Activated CD4-positive, CD25-positive, alpha-beta regulatory T cell (primary cell): ENCODE measurements at places on chromosomes 5 and 9.

DNA sequence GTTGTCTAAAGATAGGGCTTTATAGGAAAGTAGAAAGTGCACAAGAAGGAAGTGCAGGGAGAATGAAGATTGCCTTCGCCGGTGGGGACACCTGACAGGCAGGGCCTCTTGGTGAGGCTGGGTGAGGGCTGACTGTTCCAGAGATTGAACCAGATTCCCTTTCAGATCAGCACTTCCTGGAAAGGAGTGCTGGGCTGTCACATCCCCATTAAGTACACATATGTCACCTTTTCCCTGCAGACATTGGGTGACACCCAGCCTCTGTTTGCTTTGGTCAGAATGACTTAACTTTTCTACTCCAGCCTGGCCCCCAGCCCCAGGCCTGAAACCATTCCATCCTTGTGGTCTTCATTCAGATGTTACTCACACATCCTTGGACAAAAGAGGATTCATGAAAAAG is 7.4 kb upstream of the SHROOM1 start:
- DNase-seq, result no peak

DNA sequence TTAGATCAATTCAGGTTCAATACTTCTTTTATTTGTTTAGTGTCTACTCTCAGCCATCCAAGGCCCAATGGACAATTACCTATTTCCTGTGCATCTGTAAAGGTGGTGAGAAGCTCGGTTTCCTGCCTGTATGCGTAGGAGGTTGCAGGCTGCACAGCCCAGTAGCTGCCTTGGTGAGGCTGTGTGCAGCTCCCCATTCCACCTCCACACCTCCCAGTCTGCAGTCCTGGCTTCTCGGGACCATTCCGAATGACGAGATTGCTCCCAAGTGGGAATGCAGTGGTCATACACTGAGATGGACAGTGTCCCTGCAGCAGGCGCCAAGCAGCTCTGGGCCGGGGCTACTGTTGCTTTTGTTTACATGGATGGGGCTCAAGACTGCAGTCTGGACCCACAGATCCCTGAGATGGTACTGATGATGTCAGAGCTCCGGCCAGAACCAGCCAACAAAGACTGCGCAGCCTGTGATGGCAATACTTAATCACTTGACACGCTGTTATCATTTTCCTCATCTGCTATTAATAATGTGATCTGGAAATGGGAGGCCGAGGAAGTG is 206.1 kb upstream of the IRX1 start:
- no peak for DNase-seq

GRCh38 chr9:17761984-17762676 is 183.3 kb downstream of the SH3GL2 start:
- DNase-seq, result no peak

DNA sequence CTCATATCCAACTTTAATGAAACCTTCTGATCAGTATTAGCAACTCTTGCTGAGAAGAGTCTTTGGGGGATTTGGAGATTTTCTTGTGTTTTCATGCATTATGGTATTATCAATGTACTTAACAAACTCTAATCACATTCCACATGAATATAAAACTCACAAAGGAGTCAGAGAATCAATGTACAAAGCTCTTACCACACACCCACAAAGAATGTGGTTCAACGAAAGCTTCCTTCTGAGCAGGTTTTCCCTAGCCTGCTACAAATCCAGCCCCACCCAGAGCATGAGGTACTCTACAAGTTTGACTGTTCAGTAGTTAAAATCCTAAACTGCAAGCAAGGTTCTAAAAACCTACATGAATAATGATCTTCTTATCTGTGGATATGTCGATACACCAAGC is 210.1 kb downstream of the TARS1 start:
- DNase-seq, result no peak

DNA sequence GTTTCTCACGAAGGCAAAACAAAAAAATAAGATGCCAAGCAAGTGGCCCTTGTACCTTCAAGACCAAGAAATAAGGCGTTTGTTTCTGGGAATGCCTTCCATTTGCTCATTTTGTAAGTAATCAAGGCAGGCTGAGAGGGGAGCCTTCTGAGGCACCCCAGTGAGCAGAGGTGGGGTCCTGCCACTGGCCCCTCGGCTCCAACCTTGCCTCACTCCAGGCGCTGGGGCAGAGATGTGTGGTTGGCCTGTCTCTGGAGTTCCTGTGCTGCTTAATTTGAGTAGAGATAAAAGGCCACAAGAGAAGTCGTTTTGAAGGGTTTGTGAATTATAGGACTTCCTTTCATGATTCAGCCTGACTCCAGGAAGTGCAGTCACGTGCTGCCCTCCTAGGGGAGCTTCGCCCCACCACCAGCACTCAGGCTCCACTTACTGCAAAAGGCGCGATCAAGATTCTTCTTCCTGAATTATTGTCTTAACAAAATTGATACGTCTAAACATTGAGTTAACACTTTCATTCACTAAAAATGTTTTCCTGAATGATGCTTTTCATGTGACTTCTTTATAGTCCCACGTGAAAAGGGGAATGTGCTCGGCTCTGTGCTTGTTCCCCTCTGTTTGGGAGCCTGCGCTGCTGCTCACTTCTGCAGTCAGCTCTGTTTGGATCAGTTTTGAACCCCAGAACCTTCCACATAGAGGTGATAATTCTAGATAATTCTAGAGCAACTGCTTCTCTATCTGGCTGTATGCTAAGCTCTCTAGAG is 13.7 kb downstream of the SYK start:
- DNase-seq, result no peak

DNA sequence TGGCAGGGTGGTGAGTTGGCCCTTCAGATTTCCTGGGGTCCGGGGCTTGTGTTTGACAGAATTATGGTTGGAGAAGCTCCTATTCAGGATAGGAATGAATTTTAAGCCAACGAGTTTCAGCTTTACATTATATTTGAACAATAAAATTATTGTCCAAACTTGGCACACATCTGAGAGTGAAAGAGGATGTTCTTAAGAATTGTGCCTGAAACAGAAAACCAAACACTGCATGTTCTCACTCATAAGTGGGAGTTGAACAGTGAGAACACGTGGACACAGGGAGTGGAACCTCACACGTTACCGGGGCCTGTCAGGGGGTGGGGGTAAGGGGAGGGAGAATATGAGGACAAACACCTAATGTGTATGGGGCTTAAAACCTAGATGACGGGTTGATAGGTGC is 111.8 kb upstream of the ACTBL2 start:
- DNase-seq, result no peak

- no peak for DNase-seq
These were observed 313.0 kb upstream of the ZNF608 start for GRCh38 chr5:125059255-125060002.

DNA sequence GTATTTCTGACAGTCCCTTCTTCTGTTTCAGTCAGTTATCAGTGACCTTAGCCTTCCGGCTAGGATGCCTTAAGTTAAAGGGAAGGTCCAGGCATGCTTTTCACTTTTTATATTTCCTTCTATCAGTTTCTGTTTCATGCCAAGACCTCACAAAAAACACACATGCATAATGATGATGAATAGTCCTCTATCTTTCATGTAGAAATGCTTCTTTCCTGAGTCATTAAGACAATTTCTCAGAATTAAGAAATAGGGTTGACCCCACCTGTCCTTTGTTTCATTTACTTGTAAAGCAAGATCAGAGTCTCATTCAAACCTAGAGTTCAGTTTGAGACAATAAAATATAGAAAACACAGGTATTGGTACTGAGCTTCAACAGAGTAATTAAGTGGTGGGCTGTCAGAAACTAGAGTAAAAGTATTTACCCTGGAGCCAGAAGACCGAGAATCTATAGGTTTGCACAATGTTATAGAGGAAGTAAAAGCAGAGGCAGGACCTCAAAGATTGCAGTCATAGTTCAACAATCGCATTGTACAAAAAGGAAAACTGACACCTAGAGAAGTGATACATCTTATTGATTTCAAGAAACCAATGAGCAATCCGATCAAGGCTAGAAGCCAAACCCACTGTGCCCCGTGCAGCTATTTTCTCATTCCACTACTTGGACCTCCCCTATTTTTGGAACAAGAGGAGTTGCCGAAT is 118.7 kb upstream of the PUM3 start:
- DNase-seq, result no peak

DNA sequence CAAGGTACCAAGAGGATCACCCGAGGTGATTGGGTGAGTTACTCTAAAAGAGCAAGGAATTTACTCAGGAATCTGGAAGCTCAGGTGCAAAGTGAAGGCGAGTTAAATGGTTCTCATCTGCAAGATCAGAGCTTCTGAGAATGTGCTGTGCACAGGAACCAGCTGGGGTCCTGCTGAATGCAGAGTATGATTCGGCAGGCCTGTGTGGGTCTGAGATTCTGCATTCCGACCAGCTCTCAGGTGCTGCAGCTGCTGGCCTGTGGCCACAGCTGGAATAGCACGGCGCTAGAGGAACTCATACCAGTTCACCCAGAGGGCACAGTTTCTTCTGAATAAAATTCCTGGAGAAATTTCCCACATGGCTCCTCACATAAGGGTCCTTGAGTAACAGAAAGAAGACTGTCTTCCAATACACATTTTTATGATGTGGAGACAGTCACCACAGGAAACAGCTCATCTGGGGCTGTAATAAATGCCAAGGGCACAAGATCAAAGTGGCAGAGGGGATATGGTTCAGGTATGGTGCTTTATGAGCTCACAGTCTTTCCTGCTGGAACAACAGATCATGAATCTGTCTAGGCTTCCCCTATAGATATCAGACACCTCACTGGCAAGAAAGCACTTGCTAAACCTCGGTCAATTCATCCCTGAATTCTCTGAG is 83.9 kb downstream of the PTPN3 start:
- DNase-seq, result no peak

DNA sequence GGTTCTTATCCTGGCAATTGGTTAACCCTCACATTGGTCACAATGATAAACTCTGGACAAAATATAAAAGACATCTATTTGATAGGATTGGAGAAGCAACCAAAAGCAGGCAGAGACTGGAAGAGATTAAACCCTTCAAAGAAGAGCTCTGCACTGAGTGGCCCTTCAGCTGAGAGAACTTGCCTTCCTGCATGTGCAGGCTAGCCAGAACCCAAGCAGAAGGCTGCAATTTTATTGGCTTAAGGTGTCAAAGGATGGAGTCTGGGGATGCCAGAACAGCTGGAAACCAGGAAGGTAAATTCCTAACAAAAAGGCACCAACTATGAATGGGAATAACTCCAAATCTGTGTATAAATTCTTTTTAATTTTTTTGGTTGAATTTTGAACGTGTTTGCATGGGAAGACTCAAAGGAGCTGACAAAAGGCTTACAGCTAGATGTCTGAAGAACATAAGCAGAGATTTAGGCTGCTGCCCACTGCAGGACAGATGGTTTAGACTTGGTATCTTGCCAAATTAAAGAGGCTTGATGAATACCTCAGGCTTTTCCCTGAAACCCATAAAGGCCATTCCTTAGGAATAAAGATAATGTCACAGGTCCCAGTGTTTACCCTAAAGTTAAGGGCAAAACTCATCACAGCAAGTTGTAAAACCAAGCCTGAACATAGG is 66.3 kb downstream of the NR2F1 start:
- DNase-seq, result no peak

- DNase-seq, result no peak
These were observed 63.7 kb upstream of the PAM start for GRCh38 chr5:102691434-102691833.
